ENCODE measurements at places on chromosomes 5 and 9.
A peak's percentile ranks its signal among the peaks of the same experiment; 100 is the strongest.

- no peak for DNase-seq
Measured at GRCh38 chr9:123359546-123359945, 3.5 kb downstream of the CRB2 start.

DNA sequence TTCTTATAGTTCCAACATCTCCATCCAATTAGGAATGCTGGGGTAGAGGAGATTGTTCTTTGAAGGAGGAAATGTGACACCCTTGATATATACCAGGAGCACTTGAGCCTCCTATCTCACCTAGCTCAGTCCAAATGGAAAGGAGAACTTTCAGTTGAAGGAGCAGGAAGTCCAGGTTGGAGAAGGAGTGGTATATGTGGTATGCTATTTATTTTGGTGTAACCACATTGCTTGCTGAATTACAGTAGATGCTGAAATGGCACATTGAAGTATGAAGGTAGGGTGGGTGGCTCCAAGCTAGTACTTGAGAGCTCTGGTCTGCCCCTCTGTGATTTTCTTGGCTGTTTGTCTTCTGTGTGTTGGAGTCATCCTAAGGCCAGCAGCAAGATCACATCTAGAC is 6.1 kb downstream of the CSNK1G3 start:
- DNase-seq = no peak

- DNase-seq = no peak
Measured at GRCh38 chr9:18786911-18787650, 245.9 kb downstream of the SAXO1 start.

- no peak for DNase-seq
Measured at GRCh38 chr9:3775968-3776367, 250.2 kb upstream of the RFX3 start.

GRCh38 chr9:114069476-114070187 is 8.5 kb downstream of the AMBP start:
- no peak for DNase-seq

GRCh38 chr9:20290257-20290656 is 332.0 kb downstream of the MLLT3 start:
- DNase-seq = no peak

DNA sequence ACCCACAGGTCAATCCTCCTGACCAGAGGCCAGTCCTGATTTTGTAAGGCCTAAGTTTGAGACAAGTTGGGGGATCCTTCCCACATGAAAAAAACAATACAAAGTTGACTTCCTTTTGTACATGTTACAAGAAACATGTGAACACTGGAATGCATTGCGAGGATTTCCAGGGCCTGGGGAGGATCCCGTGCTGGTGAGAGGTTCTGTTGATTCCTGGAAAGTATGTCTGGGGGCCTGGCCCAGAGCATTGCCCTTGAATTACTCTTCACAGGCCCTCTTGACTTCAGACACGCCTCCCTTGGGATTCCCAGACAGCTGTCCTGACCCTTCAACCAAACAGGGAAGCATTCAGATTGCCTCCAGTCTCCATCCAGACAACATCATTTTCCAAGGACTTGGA is 234.2 kb upstream of the IRX2 start:
- no peak for DNase-seq

GRCh38 chr9:131868766-131869165 is 128.9 kb upstream of the RAPGEF1 start:
- no peak for DNase-seq

DNA sequence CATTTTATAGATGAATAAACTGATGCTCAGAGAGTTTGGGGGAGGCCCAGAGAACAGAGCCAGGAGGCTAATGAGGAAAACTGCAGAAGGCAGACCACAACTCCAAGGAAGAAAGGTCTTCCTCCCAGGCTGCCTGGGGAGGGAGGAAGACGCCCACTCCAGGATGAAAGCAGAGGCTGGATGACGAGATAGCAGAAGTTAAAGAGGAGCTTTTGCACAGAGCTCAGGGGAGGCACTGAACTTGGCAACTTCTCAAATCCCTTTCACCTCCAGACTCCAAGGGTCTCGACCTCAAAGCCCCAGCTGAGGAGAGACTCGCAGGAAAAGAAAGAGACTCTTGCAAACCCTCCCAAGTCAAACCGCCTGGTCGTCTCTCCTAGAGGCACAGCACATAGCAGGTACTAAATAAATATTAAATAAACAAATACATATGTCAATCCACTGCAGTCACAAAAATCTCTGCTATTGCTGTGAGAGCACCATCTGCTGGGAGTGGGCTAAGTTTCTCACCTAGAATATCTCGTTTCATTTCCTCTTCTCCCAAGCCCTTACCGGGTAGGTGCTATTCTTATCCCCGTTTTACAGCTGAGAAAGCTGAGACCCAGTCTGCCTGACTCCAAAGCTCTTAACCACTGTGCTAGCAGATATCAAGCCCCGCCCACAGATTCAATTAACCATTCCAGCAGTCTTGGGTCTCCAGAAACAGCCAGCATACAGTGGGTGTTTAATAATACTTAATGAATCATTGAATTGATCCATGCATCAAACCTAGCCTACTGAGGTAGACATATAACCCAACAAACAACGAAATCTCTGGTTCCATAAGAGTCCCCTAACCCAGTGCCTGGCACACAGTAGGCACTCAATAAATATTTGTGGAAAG is 97.8 kb upstream of the HAND1 start:
- no peak for DNase-seq

DNA sequence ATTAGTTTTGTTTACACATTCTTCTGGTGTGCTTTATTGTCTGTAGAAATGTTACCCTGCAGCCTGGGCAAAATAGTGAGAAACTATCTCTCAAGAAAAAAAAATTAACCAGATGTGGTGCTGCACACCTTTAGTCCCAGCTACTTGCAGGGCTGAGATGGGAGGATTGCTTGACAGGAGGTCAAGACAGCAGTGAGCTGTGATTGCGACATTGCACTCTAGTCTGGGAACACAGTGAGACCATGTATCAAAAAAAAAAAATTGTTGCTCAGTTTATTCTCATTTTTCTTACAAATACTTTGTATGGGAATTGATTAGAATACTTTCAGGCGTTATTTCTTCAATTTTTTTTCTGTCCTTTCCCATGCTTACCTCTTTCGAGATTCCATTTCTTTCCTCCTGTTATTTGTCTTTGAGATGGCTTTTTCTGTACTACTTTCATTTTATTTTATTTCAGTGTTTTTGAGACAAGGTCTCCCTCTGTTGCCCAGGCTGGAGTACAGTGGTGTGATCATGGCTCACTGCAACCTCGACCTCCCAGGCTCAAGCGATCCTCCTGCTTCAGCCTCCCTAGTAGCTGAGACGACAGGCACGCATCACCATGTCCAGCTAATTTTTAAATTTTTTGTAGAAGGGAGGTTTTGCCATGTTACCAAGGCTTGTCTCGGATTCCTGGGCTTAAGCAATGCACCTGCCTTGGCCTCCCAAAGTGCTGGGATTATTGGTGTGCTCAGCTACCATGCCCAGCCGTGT is 24.9 kb downstream of the TENT2 start:
- DNase-seq = no peak

DNA sequence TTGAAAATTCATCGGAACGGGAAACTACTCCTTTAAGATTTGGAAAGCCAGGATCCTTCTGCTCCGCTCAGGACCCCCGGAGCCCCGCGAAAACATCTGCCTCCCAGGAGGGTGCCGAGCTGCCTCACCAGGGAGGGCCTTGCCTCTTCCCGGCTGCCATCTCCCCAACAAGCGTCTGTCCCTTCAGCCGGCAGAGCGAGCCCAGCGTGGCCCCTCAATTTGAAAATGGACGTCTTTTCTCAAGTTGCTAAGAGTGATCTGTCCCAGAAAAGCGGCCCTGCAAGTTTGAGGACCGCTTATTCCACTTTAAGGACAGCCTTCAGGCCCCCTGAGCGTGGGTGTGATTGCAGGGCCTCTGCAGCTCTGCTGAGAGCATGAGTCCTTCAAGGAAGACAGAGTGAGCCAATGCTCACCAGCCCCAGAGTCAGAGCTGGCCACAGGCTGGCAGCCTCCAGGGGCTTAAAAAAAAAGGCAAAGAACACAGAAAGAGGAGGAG is 101.3 kb downstream of the PHF2 start:
- no peak for DNase-seq

GRCh38 chr5:142278627-142279026 is 46.2 kb downstream of the SPRY4 start:
- no peak for DNase-seq

DNA sequence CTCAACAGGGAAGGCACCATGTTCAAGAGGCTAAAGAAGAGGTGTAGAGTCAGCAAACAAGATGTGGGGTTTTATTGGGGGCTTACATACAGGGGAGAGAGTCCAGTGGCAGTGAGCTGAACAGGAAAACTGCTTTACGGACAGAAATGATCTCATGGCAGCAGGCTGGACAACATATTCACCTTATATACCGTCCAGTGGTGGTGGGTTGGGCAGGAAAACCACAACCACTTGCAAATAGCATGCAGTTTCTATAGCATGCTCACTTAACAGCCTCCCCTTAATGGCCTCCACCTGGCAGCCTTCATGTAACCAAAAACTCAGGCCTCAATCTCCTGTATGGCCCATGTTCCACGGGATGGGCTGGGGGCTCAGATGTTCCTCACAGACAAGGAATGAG is 5.4 kb downstream of the TNFSF8 start:
- DNase-seq = no peak

DNA sequence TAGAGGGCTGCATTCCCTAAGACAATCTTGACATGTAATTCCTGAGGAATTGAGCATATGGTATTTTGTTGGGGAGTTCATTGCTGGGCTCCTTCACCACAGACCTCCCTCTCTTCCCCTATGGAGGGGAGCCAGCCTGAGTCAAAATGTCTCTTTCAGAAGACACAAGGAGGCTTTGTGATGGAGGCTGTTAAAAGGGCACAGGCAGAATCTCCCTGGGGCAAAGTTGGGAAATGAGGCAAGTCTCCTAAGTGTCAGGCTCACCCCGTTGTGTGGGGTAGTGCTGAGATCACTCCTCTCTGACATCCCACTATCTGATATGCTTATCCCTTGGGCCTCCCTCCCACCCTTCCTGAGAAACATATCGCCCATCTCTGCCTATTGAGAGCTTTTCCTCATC is 30.6 kb downstream of the GFRA3 start:
- DNase-seq = no peak

GRCh38 chr5:39164529-39165402 is 54.6 kb downstream of the FYB1 start:
- DNase-seq = no peak

GRCh38 chr9:14097666-14098415 is 216.1 kb downstream of the NFIB start:
- DNase-seq = no peak

DNA sequence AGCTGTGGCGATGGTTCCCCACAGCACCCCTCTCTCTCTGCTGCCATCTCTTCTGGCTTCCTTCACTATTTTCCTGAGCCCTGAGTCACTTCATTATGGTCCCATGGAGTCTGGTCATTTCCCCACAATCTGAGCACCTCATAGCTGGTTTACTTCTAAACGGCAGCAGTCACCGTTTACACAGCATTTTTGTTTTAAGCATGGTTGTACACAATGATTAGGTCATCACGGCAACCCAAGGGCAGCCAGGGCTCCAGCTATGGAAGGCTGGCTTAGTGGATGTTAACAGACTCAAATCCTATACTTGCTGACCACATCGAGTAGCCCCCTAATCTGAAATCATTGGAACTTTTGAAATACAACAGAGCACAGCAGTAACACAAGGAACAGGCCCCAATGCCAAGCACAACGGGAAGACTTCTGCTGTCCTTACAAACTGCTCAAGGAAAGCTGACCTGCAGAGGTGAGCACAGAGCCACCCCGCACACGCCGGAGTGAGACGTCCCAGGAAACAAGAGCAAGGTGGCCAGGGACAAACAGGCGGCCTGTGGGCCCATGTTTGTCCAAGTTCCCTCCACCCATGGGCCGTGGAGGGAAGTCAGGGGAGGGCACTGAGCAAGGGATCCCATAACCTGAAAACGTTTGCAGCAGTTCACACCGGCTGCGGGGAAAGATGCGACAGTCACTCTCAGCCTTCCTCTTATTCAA is 22.9 kb downstream of the CAMSAP1 start:
- no peak for DNase-seq

GRCh38 chr5:159262859-159263568 is at the start of gene UBLCP1:
Gene UBLCP1, plus strand, starts transcription at chr5:159263290. Its CDS starts 5,626 bp downstream, at chr5:159268916.
- peak; percentile 77 for DNase-seq

DNA sequence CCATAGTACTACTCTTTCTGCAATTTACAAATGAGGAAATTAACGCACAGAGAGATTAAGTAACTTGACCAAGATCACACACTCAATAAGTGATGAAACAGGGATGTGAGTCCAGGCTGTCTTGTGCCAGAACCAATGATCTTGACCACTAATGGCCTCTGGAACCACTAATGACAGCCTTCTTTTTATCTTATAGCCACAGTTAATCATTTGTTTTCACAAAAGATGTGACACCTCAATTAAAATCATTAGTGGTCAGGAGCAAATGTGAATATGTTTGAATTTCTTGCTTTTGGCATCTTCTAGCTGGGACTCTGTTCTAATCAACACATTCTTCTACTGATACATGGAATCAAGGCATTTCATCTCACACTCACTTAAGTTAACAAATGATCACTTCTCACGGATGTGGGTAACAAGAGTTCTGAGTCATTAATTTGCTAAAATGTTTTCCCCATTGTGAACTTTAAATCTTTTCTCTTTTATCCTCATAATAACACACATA is 102.7 kb upstream of the CD180 start:
- no peak for DNase-seq

GRCh38 chr5:88858392-88858791 is 24.6 kb downstream of the MEF2C start:
- DNase-seq = no peak

All from right renal cortex interstitium (tissue), 3 donors.